Epithelial cell of proximal tubule (primary cell): ENCODE measurements at places on chromosomes 11 and 22. TPM values are rescaled to one million over a fixed set of nuclear protein-coding genes. Genes with fewer than 3 reads are reported as not detected.

- no peak for DNase-seq
Observed at GRCh38 chr22:24580276-24580675, 12.6 kb downstream of the LRRC75B start.

- no peak for DNase-seq
Observed at GRCh38 chr22:32854351-32854804, 52.9 kb downstream of the TIMP3 start.

GRCh38 chr11:82398300-82398815, 335.3 kb downstream of the FAM181B start:
- peak; percentile 23 for DNase-seq

- no peak for DNase-seq
Observed at GRCh38 chr11:110050201-110050506, 43.0 kb upstream of the ZC3H12C start.

DNA sequence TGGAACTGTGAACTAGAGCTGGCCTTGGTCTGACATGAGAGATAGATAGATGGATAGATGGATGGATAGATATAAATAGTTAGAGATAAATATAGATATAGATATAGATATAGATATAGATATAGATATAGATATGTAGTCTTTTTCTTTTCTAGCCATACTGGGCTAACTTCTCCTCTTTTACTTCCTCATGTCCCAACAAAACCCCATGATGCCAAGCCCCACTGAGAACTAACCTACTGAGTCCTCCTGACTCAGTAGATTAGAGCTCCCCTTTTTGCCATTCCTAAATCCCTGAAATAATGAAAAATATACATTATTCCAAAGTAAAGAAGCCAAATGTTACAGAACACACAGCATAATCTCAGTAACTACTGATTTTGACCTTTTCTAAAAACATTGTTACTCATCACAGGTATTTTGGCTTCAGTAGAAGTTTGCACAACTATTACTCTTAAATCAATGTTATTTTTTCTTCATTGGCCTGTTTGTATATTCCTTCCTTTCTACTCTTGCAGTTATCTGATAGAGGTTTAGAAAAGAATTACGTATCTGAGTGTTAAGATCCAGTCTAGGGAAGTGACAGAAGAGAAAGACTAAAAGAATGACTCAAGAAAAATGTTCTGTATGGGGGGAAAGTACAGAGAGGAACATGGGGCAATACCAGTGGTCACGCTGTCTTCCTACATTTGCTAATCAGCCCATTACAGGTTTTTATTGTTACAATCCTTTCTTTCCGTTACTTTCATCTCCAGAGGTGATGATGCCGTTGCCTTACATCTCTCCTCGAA, 6.0 kb upstream of the OR10D3 start:
- DNase-seq = no peak

DNA sequence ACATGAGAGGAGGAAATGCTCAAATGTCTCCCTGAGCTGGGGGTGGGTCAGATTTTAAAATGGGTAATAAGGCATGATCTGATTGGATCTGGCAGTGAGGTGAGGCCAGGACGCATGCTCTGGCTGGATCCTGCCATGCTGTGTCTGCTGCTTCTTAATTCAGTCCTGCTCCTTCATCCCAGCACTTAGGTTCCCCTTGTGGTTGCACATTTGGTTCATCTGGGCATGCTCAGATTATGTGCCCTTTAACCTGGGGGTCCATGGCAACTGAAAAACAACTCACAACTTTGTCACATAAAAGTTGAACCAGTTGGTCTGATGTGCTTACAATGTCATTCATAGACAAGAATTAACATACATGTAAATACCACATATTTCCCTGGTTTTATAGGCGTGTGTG, 67.9 kb downstream of the PIWIL4 start:
- DNase-seq = no peak

- no peak for DNase-seq
Observed at GRCh38 chr22:41523464-41524221, 20.6 kb downstream of the POLR3H start.

- no peak for DNase-seq
Observed at GRCh38 chr22:37538590-37539357, 19.6 kb upstream of the CARD10 start.

DNA sequence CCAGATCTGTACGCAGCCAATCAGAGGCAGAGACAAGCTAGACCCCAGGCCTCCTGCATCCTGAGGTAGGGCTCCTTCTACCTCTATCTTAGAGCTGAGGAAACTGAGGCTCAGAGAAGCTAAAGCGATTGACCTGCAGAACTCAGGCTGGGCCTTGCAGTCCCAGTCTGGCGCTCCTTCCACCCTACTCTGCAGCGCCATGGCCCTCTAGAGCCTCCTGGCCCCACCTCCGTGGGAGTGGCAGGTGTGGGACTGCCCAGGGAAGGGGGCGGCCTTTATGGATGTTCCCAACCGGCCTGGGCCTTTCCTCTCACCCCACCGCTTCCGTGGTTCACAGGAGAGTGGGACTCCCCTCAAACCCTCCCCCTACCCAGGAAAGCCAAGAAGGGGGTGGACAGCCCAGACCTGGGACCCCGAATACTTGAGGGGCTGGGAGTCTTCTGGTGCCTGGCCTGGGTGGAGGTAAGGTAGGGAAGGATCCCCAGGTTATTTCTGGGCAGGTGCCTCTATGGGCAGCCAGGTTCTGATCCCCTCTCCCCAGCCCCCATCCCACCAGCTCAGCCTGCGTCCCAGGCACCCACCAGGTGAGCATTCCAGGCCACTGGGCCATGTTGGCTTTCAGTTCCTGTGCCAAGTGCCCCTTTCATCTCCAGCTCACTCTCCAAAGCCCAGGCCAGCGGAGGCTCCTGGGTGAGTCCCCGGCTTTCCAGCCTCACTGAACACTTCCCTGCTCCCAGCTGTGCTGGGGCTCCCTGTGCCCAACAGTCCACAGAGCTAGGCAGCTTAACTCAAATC, 3.0 kb downstream of the WNT11 start:
- no peak for DNase-seq

DNA sequence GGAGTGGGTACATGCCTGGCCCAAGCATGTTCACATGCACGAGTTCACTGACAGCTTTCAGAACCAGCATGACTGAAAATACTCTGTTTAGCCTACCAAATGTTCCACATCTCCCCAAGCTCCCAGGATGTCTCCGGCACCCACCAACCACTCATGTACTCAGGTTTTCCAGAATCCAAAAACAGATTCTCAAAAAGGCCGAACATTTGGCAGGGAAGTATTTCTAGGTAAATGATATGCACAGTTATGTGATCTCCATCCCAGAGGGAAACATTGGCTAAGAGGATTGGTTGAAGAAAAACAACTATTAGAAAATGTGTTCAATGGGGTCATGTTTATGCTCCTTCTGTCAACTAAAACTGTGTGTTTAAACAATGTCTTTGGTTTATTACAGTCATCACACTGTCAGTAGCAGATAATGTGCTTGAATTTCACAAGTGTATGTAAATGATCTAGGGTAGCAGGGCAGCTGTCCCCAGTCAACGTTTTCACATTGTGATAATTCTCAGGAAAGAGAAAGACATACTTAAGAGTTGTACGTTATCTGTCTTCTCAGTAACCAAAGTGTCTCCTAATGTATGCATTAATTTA, 52.3 kb downstream of the BARX2 start:
- no peak for DNase-seq

- DNase-seq = no peak
Observed at GRCh38 chr11:112024178-112024772, 933 bp upstream of the DLAT start.

- DNase-seq = no peak
Observed at GRCh38 chr22:45163099-45163450, 650 bp upstream of the NUP50 start.

Gene FOLR3
- 0.65 TPM in 1 of 2 replicates, not detected in the other for total RNA-seq

Gene MRPL23
- total RNA-seq = 92.1 and 251 TPM in 2 replicates

Gene MUC15
- not detected in 2 replicates for total RNA-seq

Gene TMPRSS13
- total RNA-seq = 0.51 and 0.63 TPM in 2 replicates
